GM18507 (cell line): ENCODE measurements at places on chromosomes 16 and 17.

DNA sequence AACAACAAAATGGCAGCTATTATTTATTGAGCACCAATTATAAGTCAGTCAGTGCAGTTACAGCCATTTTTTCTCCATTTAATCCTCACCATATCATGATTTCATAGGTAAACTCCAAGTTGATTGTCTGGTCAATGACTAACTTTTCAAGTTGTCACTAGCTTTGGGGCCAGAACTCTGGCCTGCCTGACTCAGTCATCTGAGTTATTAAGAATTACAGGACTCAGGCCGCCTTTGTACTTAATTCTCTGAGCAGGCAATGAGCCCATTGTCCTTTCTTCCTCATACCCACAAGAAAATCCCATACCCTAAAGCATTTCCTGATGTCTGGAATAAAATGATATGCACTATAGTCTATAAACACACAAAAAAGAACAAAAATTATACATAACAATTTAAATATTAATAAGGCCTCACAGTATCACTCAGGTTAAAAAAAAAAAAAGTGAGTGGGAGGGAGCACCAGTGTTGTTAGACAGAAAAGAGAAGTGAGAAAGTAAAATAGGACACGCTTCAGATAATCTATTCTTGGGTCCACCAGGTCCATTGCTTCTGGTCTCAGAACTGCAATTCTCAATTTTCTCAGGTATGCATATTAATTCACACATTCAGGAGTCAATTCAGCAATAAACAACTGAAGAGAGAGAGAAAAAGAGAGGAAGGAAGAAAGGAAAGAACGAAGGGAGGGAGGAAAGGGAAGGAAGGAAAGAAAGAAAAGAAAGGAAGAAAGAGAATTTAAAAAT lies 70.2 kb downstream of the SPAG9 start:
- DNase-seq, result peak; percentile 38

DNA sequence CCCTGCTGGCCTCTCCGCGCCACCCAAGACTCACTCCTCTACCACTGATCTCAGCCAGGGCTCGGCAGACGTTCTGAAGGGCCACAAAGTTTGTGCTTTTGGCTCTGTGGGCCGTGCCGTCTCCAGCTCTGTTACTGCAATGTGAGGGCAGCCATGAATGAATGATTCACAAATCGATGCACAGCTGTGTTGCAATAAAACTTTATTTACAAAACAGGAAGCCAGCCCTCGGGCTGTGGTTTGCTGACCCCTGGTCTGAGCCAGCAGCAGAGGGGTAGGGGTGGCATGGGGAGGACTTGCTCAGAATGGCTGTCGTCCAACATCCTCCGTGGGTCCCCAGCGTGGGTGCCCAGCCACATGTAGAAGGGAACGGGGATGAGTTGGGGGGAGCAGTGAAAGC lies 63.0 kb upstream of the PVALEF start:
- DNase-seq, result no peak

- peak; percentile 20 for DNase-seq
Measured at GRCh38 chr17:39484178-39484577, 22.9 kb downstream of the CDK12 start.

- no peak for DNase-seq
Measured at GRCh38 chr17:74485841-74486240, 19.4 kb downstream of the CD300A start.

DNA sequence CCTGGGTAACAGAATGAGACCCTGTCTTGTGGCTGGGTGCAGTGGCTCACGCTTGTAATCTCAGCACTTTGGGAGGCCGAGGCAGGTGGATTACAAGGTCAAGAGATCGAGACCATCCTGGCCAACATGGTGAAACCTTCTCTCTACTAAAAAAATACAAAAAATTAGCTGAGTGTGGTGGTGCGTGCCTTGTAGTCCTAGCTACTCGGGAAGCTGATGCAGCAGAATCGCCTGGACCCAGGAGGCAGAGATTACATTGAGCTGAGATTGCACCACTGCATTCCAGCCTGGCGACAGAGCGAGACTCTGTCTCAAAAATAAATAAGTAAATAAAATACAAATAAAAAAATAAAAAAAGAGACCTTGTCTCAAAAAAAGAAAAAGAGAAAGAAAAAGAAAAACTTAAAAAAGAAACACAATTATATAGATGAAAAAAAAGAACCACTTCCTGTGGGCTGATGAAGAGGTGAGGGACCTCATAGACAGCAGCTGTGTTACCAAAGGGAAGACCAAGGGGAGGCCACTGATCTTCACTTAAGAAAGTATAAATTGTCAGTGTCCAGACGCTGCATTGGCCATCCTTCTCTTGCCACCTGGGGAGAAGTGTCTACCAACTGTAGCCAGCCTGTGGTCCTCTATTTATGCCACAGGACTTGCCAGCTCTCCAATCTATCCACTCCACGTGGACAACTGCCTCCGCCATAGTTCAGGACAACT lies 24.4 kb upstream of the SMG1 start:
- no peak for DNase-seq

DNA sequence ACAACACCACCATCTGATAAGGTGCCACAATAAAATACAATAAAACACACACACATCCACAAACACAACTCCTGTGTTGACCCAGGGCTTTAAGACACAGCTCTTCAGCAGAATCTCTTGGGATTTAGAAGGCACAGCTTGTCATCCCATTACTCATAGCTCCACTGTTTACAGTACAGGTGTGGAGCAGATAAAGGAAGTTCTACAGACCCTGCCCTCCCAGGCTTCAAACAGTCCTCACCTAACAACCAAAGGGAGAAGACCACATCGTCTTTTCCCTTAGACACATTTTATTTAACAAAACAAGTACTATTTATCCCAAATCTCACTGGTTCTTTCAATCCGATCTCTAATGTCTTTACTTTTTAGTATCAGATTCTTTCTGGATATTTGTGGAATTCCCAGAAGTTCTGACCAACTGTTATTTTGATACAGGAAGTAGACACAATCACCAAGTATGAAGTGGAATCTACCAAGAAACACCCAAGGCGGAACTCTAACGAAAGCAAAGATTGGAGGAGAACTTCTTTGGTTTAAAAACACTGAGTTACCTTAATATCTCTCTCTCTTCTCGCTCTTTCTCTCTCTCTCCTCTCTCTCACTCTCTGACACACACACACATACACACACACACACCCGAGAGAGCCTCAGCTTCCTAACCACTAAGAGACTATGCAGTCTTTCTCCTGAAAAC lies 46.1 kb downstream of the CYTH1 start:
- DNase-seq, result no peak

DNA sequence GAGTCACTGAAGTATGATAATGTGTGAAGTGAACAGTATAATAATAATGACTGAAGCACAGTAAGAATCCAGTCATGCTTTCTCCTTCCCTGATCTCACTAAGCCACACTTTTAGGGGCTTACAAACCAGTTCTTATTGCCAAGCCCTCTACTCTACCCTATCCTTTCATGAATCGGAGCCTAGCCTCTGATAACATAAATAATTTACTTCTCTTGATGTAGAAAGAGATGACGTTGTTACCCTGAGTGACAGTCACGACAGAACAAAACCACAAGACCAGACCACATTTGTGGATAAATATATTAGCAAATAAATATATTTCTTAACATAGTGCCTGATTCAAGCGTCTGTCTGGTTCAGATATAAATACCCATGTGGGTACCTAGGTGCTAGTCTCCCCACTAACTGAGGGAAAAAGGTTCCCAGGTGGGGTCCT lies 1.4 kb upstream of the SUPT4H1 start:
- DNase-seq, result no peak

GRCh38 chr16:11342021-11342855 lies 3.0 kb upstream of the RMI2 start:
- no peak for DNase-seq

DNA sequence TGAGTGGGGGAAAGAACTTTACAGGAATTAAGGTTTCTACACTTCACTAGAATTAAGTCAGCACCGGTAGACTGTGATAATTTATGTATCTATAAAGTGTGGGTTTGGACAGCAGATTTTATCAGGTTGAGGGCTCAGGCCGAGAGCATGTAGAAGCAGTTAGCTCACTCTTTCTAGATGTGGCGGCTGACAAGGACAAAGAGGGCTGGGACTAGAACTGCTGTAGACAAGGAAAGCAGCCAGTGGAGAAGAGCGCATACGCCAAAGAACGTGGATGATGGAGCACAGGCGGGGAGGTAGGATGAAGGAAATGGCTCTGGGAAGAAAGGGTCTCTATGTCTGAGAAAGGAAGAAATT lies 504 bp upstream of the GOSR1 start:
- no peak for DNase-seq
